Camera-type eye (tissue), 1 donor: ENCODE measurements at places on chromosomes 16 and 17. TPM values are rescaled to one million over a fixed set of nuclear protein-coding genes. Genes with fewer than 3 reads are reported as not detected.

The HCRT gene
- 1.4 TPM for total RNA-seq

The CCDC200 gene
- not detected for total RNA-seq

The CTF1 gene
- 1.6 TPM for total RNA-seq

The RAMP2 gene
- total RNA-seq, result 26.2 TPM

The GRB7 gene
- total RNA-seq, result 1.3 TPM
